ENCODE measurements at places on chromosomes 7 and 10.

GRCh38 chr7:92737706-92738105 lies 98.7 kb downstream of the CDK6 start:
- peak; percentile 33 for DNase-seq

DNA sequence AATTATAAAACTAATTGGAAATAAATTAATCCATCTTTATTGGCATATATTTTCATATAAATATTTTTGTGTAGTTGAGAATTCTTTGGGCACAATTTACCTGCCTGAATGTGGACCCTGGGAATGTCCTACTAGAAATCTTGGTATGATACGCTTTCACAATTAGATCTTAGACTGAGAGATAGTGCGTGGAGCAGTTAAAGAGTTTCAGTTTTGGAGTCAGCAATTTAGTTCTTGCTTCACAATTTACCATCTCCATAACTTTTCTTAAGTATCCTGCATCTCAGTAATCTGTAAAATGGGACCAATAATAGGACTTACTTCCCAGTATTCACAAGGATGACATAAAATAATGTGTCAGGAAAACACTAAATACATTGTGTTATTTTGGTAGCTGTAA lies 2.0 kb downstream of the MTPN start:
- DNase-seq = no peak

GRCh38 chr7:31423994-31424393 lies 83.5 kb upstream of the NEUROD6 start:
- DNase-seq = no peak

DNA sequence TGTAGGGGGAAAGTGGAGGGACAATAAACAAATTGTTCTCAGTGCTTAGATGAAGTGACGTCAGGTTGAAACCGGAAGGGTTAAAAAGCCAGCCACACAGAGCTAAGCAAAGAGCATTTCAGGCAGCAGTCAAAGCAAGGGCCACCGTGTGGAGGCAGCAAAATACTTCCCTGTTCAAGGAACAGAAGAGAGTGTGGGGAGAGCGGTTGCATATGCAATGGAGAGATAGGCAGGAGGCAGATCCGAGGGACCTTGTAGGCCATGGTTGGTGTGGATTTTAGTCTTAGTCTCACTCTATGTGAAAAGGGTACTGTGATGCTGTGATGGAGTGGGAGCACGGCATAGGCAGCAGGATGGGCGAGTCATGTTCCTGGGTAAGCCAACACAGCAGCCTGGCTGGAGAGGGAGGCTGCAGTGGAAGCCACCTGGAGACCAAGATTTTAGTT lies 3.8 kb upstream of the STN1 start:
- no peak for DNase-seq

- DNase-seq = no peak
These were observed 14.4 kb upstream of the DPYSL4 start for GRCh38 chr10:132172091-132173066.

DNA sequence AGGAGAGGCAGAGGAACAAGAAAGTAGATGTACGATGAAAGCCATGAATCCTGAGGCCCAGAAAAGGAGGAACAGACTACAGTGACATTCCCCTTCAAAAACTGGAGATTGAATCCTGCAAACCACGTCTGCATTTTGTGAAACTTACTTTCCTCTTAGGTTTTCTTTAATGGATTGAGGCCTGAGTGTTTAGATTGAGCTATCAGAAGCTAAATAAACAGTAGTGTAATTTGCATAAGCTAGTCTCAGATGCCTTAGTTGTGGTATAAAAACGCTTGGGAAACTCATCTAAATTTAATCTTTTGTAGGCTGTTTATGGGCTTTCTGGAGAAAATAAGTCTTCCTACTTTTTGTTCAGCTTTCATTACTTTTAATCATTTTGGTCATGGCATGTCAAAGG lies 94.8 kb upstream of the HDAC9 start:
- DNase-seq = no peak

- DNase-seq = no peak
These were observed 117.2 kb upstream of the SEMA3C start for GRCh38 chr7:81036057-81036456.

GRCh38 chr10:128922619-128923196 lies 544.3 kb upstream of the MGMT start:
- DNase-seq = no peak

DNA sequence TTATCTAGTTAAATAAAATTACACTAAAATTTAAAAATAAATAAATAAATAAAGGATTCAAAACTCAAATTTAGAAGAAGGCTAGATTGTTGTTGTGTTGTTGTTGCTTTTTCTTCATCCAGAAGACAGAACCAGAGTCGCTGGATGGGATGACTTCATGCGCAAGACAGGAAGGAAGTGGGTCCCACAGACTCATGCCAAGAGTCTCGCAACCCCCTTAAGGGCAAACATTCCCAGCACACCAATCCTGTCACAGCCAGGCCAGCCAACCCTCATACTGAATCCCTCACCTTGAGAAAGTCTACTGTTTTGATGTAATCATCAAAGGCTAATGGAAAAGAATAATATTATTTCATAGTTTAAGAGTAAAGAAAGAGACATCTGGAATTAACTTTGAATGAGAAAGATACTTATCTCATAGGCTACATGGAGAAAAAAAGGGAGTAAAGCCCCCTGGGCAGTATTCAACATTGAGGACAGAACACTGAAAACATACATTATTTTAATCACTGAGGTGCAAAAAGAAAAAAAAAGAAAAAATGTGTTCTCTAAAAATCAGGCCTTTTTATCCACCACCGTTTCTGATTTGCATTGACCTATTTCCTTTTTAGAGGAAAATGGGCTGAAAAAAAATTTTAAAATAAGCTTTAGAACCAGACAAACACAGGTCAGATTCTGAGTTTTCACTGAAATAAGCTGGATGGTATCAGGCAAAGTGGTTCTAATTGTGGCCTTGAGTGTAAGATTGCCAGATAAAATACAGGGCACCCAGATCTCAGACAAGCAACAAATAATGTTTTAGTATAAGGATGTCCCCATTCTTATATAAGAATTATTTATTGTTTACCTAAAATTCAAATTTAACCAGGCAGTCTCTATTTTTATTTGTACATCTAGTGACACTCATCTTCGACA lies 826.5 kb downstream of the TNS3 start:
- no peak for DNase-seq

- no peak for DNase-seq
These were observed 37.8 kb upstream of the FAM133B start for GRCh38 chr7:92627956-92628355.
